ENCODE measurements at places on chromosomes 11 and 22. TPM values are rescaled to one million over a fixed set of nuclear protein-coding genes. Genes with fewer than 3 reads are reported as not detected.

The DAGLA gene
- 1.8 TPM for total RNA-seq

- no peak for DNase-seq
These were observed 32.2 kb upstream of the LDLRAD3 start for GRCh38 chr11:35911616-35912165.

GRCh38 chr11:13939961-13940906 is 22.3 kb upstream of the SPON1 start:
- DNase-seq, result no peak

- no peak for DNase-seq
These were observed 50.9 kb downstream of the ARFGAP3 start for GRCh38 chr22:42805998-42806830.

DNA sequence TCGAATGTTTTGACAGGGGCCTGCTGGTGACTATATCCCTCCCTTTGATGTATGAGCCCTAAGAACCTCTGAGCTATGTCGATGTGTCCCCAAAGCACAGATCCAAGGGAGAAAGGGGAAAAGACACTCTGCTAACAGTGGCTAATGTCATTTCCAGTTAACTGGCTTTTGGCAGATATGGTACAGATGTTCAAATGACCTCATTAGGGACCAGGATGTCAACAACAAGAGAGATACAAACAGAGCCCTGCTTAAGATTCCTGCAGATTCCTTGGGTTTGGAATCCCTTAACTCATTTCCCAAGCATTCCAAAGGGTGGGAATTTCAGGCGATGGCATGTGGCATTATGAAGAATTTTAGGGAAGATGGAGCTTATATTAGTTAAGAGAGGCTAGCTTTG is 517.3 kb downstream of the SOX6 start:
- DNase-seq, result no peak

GRCh38 chr22:32880893-32881596 is 79.5 kb downstream of the TIMP3 start:
- DNase-seq, result peak; percentile 90

DNA sequence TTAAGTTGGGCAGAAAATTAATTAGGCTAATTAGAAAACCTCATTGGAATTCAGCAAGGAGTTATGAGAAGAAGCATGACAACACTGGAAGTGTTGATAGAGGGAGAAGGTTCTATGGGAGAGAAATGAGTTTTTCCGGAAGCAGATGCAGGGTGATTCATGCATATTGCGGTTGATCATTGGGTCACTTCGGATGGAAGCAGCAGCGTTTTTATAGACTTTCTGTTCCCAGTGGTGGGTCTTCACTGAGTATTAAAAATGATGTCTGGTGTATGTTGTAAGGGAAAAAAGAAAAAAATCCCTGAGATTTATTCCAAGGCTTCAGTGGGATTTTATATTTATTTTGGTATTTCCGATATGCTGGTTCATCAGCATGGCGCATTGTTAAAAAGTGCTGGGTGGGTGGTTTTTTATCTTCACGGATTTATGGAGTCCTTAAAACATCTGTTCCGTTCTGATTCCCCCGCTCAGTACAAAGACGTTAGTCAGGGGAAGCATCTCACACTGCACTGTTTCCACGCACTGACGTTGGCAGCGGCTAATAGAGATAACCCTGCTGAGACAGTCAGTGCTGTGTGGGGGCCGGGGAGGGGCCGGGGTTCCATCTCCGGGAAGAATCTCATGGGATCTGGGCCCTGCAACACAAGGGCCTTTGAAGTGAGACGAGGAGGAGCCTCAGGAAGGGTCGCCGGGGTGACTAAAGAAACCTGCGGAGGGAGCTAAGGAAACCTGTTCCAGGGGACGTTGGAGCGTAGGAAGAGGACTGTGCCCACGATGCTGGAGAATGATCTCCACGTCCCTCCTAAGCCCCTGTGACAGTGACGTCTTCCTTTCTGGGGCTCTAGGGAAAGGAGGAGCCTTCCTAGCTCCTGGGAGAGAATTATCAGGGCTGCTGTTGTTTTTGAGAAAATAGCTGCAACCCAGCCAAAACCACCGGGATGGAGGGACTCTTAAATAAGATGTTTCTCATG is 390.0 kb downstream of the NTM start:
- DNase-seq, result no peak

DNA sequence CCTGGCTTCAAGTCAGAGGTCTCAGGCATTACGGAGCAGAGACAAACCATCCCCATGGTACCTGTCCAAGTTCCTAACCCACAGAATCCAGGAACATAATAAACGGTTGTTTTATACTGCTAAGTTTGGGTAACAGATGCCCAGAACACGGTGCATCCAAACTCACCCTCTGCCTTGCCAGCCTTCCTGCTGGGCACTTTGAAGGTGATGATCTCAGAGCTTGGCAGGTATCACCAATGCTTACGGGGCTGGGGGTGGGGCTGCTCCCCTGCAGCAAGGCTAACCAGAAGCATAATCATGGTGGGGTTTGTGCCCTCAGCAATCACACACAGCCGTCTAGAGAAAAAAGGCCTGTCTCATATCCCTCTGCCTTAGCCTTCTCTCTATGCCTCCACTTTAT is 27.1 kb downstream of the DKK3 start:
- DNase-seq, result no peak

DNA sequence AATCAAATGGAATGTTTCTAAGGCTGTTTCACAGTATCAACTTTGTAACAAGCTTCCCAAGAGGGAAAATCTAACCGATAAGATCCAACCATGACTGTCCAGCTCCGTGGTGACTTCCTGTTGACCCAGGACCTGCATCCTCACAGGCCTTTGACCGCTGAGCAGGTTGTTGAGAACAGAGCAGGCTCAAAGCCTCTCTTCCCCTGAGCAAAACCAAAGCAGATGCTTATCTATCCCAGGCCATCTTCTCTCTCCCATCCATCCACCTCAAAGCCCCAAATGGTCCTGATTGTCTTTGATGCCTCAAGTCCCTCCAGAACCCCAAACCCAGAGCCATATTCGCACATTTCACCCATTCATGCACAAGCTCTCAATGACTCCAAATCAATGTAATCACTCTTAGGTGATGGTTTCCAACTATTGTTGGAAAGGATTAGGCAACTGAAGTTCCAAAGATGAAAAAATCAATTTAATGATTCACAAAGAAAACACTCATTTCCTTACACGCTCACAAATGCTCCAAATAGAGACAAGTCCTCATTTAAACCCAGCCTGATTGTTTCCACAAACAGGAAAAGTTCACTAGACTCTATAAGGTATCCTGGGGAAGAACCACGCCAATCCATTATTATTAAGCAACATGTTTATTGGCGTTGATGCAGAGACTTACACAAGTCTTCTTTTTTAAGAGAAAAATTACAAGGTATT is 48.7 kb downstream of the C11orf58 start:
- DNase-seq, result no peak

Data from posterior vena cava (tissue), 2 donors.